Naive thymus-derived CD8-positive, alpha-beta T cell (primary cell): ENCODE measurements at places on chromosomes 1 and 21.

- peak; percentile 44 for DNase-seq
Observed at GRCh38 chr21:41068967-41069642, 98.9 kb upstream of the BACE2 start.

DNA sequence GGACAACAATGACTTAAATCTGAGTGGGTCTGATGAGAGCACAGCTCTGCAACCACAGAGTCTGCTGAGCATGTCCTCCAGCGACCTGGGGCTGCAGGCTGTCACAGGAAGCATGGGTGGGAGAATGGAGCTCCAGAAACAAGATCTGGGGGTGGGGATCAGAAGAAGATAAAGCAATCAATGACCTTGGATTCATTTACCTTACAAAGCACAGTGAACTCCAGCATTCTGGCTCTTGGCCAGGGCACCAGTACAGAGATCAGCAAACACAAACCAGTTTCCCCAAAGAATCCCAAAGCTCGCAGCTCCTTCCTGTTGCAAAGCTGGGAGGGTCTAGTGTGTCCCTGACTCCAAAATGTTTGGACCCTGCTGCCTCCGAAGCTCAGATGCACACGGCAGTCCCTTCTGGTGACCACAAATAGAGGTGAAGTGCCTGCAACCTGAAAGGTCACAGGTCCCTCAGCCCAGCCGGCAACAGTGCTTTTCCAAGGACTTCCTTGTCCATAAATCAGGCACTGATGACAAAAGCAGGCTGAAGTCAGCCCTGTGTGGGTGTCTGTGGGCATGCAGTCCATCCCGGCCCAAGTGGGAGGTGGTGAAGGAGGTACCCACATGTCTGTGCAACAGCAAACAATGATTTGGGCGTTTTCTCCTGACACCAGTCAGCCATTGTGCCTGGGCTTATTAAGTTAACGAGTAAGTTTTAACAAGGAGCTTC lies 76.1 kb downstream of the SH3BGR start:
- DNase-seq = no peak

DNA sequence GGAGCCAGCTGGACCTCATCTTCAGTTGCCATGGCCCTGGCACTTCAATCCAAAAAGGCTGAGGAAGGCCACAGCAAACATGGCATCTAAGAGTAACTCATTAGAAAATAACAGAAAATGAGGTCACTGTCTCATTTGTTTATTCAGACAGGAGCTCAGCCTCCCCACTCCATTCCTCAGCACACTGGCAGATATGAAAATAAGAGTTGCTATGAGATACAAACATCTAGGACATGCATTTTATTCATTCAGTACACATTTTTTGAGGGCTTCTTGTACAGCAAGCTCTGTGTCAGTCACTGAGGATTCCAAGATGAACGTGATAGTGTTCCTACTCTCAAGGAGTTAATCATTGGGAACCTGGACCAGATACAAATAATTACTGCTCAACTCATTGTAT lies 32.7 kb upstream of the TMEM125 start:
- DNase-seq = no peak

GRCh38 chr1:2523891-2524609 lies 2.3 kb downstream of the PANK4 start:
- DNase-seq = no peak

DNA sequence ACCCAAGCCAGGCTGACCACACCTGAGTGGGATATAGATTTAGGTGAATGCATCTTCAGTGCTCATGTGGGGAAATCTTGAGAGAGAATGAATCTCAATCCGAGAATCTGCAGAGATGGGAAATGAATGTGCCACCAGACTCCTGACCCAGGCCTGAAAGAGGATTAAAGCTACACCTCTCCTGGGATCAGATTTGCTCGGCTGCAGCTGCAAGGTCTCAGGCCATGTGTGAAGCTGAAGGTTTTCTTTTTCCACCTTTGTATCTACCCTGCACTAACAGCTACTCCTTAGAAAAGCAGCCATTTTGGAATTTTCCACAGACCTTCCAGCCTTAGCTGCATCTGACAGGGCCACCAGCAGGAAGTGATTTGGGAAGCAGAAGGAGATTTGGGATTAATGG lies 18.3 kb downstream of the GPR3 start:
- no peak for DNase-seq

DNA sequence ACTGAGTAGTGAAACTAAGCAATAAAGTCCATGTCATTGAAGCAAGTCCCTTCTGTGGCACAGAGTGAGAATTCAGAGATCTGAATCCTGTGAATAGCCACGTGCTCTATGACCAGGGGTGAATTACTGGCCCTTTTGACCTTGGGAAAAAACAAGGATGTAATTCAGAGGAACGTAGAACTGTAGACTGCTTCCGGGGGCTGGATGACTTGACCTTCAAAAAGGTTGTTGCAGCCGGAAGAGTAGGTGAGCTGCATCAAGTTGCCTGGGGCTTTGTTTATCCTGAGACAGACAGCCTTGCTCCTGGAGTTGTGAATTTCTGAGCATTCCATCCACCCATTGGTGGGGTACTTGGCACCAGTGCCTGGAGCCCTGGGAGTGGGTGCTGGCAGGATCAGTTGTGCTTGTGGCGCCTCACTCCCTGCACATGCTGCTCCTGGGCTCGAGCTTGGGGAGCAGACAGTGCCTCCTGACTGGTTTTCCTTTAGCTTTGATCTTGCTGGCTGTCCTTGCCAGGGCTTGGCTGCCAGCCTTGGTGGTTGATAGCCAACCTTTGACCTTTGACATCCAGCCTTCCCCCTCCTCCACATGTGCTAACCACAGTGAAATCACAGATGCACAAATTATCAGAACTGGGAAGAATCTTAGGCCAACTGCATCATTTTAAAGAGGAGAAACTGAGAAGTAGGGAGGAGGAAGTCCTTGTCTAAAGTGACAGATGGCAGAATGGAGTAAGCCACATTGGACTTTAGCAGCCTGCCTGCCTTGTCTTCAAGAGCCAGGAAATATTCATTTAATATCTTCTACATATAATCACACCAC lies 16.2 kb upstream of the MYOG start:
- DNase-seq = no peak

DNA sequence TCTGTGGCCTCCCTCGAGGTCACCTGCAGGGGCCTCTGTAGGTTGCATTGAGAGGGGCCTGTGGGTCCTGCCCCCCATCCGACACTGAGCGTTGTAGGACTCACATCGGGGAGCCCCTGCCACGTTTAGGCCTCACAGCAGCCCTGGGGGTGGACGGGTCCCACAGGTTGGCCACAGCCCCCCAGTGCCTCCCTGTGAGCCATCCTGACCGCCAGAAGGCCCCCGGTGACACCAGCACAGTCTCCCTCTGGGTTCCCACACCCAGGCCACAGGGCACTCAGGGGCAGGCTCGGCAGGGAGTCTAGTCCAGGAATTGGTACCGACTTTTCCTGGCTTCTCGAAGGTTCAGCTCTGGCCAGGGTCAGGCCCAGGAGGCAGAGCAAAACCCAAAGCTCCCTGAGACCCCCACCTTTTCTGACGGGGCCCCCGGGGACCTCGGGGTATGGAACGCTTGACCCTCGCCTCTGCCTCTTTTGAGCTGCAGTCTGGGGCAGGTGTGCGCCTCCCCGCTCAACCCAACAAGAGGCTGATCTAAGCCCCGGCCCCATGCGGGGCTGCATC lies 13.9 kb upstream of the POFUT2 start:
- DNase-seq = no peak

GRCh38 chr1:46506470-46507219 lies 17.0 kb downstream of the DMBX1 start:
- no peak for DNase-seq

GRCh38 chr1:53643041-53643880 lies 95.7 kb downstream of the GLIS1 start:
- no peak for DNase-seq

DNA sequence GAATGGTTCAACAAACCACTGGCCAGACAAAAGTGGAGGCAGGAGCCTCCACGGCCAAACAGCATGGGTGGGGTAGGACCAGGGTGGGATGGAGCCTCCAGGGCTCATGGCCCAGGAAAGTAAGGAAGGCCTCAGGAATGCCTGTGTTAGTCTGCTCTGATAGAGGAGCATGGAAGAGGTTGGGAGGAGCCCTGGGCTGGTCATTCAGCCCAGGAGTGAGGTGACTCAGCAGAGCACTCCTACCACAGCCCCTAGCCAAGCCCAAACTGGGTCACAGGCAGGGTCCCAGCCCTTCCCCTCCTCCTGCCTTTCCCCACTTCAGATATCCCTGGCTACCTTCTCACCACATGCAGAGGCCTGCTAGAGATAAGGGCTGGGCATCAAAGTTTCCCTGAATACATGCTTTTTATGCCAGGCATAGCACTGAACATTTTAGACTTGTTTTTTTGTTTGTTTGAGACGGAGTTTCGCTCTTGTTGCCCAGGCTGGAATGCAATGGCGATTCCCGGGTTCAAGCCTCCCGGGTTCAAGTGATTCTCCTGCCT lies 3.1 kb upstream of the SHISA4 start:
- no peak for DNase-seq

DNA sequence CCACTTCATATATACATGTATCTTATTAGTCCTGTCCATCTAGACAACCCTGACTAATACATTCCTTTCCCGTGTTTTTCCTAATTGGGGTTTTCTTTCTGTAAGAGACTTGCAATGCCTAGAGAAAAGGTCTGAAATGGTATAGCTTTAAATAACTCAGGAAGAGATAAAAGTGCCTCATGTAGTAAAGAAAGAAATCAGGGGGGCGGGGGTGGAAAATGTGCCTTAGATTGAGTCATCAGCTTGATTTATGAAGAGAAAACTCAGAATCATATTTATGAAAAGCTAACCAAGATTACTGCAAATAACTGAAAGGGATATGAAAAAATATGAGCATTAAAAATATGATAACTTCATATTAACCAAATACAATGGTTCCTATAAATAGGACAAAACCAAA lies 345.8 kb upstream of the CHRM3 start:
- DNase-seq = no peak

DNA sequence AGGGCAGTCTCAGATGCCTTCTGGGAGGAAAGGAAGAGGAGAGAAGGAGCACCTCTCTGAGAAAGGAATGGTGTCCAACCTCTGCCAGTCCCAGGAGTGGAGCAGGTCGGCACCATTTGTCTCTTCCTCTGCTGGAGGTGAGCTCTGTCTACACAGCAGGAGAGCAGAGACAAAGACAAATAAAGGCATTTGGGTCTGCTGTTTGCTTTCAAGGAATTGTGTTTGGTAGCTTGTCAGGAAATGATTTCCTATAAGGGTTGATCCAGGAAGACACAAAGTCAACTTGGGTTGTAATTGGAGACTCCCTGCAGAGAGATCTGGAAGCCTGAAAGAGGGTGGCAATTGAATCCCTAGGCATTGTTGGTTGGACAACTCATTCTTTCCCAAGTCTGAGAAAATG lies 34.5 kb upstream of the PLXNA2 start:
- no peak for DNase-seq

- DNase-seq = no peak
Observed at GRCh38 chr1:149849111-149849946, 50.0 kb upstream of the BOLA1 start.

DNA sequence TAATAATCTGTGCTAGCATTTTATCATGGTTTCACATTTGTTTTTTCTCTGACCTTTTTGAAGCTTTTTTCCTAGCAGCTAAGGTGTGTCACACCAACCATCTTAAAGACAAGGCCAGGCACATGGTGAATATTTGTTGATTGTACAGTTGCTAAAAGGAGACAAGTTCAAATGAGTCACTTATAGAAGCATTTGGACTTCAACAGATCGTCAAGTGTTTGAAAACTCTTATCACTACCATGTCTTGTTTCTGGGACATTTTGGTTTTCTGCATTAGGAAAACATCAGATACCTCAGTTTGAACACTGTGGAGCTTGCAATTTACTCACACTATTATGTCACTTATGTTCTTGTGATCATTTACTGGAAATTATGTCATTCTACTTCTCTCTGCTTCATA lies 407.3 kb downstream of the USP25 start:
- DNase-seq = no peak

DNA sequence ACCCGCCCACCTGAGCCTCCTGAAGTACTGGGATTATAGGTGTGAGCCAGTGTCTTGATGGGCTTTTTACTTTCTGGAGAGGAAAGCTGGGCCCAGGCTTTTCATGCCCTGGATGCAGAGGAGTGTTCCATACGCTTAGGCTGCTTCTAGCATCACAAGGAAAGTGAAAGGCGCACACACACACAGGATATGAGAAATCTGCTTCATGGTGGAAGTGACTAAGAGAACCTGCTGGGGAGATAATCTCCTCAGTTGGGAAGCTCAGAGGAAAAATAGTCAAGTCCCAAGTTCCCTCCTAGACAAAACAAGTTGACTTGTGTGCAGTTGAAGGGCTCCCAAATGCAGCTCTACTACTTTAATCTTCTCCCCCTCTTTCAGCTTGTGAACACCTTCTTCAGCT lies 2.2 kb downstream of the NUDC start:
- DNase-seq = no peak

DNA sequence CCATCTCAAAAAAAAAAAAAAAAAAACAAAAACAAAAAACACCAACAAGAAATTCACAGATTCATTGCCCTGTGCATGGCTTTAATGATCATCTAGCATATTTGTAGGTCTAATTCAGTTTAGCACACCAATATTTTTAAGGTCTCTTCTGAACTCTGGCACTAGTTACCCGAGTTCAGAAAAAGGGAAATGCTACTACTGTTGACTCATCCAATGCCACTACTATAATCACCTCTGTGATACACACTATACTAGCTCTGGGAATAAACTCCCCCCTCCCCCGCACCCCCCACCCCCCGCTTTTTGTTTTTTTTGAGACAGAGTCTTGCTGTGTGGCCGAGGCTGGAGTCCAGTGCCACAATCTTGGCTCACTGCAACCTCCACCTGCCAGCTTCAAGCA lies 55.6 kb downstream of the FBXO42 start:
- no peak for DNase-seq

DNA sequence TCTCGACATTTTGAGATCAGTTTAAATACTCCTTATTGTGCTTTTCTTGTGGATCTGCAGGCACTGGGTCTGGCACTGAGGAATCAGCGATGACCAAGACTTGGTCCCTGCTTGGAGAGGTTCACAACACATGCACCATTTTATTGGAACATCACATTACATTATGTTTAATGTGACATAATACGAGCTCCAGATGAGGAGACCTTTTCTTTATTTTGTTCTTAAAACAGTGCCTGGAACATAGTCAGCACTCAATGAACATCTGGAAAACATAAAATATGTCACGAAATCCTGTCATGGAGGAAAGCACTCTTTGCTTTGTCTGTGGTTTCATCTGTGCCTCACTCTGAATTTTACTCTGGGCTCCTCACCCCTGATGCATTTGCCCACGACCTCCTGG lies 110.7 kb downstream of the ST6GALNAC3 start:
- no peak for DNase-seq

DNA sequence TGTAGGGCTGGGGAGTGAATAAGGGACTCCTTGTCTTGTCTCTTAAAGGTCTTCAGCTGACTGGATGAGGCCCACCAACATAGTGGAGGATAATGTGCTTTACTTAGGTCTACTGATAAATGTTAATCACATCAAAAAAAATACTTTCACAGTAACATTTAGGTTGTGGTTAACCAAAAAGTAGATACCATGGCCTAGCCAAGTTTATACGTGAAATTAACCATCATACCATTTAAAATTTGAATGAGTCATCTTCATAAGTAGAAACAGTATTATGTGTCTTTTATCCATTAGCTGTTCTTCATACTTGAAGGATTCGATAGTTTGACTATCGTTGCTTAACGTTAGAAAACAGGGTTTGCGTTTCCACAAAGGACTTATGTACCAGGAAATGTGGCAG lies 80.9 kb downstream of the MTR start:
- no peak for DNase-seq
